ENCODE measurements at places on chromosomes 11 and 22.

DNA sequence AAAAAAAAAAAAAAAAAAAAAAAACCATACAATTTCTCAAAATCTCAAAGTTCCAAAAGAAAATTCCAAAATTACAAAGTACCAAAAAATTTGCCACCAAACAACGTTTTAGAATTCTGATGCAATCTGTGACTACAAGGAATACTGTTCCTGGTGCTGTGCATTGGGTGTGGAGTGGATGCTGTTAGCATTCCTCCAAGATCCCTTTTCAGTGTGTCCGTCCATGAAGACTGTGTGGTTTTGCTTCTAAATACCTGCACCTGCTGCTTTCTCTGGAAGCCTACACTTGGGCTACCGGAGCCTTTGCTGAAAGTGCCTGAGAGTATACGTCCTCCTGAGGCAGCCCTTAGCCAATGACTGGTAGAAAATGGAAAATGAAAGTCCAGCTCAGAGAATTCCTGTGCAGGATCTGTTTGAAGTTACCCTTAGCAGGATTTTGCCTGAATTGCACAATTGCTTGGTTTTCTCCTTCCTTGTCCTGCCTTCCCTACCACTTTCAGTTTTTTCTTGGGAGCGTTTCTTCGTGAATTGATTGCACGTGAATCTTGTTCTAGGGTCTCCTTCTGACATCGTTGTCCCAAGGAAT is 140.8 kb downstream of the TRPC6 start:
- H3K27ac ChIP-seq = no peak overlapping the region
- no peak for DNase-seq
- no peaks in the 10 kb centered on the region for H3K27me3 ChIP-seq
- no peaks in the 10 kb centered on the region for H3K36me3 ChIP-seq

DNA sequence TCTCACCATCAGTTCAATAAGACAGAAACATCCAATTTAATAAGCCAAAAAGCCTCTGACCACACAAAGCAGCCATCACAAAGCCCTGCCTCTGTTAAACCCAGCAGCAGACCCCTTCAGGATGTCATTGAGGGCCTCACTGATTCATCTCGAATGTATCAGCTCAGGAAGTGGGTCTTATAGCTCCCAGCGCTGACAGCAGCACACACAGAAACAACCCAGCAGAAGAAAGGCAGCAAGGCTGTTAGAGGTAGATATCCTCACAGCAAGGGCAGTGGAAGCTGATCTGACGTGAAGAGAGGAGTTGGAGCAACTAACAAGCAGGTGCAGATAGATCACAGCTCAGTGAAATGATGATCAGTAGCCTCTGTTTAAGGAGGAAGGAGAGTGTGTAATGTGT is 86.2 kb upstream of the NCAM1 start:
- no peak overlapping the region for H3K4me3 ChIP-seq
- H3K27ac ChIP-seq = no peak overlapping the region
- no peaks in the 10 kb centered on the region for H3K36me3 ChIP-seq
- no peaks in the 10 kb centered on the region for H3K4me1 ChIP-seq

DNA sequence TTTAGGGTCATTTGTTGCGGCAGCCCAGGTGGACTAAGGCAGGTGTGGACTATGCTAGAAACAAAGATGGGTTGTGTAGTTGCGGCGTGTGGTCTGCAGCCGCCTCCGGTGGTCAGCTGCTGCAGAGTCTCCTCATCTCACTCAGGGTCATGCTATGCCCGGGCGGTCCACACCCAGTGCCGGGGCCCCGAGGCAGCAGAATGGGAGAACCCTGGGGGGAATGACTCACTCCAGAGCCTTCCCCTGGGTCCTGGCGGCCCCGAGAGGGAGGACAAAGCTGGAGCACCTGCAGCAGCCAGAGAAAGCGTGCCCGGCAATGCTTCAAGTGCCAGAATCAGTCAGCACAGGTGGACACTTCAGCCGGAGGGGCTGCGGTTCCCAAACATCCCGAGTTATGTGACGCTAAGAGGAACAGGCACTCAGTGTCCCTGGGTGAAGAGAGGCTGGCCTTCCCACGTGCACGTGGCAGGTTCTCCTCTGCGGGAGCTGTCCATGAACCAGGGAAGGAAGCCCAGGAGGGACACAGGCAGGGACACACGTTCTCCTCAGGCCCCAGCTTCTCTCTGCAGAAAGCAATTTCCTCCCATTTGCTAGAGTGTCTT is 289.6 kb upstream of the B3GAT1 start:
- peaks cover 44% of the 10 kb centered on the region for H3K27me3 ChIP-seq
- no peaks in the 10 kb centered on the region for H3K4me1 ChIP-seq
- DNase-seq = no peak
- no peaks in the 10 kb centered on the region for H3K36me3 ChIP-seq
- H3K27ac ChIP-seq = no peak overlapping the region
- no peak overlapping the region for H3K4me3 ChIP-seq

GRCh38 chr22:27628341-27628740 is 173.2 kb downstream of the MN1 start:
- DNase-seq = no peak
- no peak overlapping the region for H3K27ac ChIP-seq
- H3K27me3 ChIP-seq = peaks cover 2% of the 10 kb centered on the region
- peaks cover 4% of the 10 kb centered on the region for H3K36me3 ChIP-seq
- no peak overlapping the region for H3K4me3 ChIP-seq

GRCh38 chr11:70650075-70650909 is 252.0 kb downstream of the CTTN start:
- no peak overlapping the region for H3K4me3 ChIP-seq
- peak; percentile 92 for DNase-seq
- H3K36me3 ChIP-seq = no peaks in the 10 kb centered on the region
- H3K27me3 ChIP-seq = peaks cover 8% of the 10 kb centered on the region
- H3K4me1 ChIP-seq = no peaks in the 10 kb centered on the region
- no peak overlapping the region for H3K27ac ChIP-seq

- no peak for DNase-seq
- peaks cover 41% of the 10 kb centered on the region for H3K36me3 ChIP-seq
- H3K4me1 ChIP-seq = peaks cover 12% of the 10 kb centered on the region
- no peak overlapping the region for H3K4me3 ChIP-seq
- no peak overlapping the region for H3K27ac ChIP-seq
These were observed 29.8 kb downstream of the SNU13 start for GRCh38 chr22:41658869-41659268.

DNA sequence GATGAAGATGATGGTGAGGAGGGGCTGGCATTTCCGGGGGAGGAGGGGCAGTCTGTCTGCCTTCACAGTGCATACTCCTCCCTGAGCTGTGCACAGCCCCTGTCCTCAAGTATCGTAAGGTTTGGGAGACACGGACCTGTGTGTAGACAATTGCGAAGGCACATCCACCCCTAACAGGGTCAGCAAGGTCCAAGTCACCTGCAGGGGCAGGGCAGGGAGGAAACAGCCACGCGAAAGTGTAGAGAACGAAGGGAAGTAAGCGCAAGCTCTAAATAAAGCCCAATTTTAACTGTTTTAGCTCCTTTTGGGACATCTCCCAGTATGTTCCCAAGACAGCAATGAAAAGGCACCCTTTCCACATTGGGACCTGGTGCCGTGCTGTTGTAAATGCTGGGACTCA is 448.2 kb downstream of the TBC1D22A start:
- peaks cover 6% of the 10 kb centered on the region for H3K36me3 ChIP-seq
- no peak overlapping the region for H3K27ac ChIP-seq
- H3K27me3 ChIP-seq = no peaks in the 10 kb centered on the region
- no peak for DNase-seq

GRCh38 chr11:69922015-69922595 is 102.9 kb upstream of the FGF3 start:
- H3K27ac ChIP-seq = no peak overlapping the region
- no peak for DNase-seq
- H3K27me3 ChIP-seq = peaks cover 45% of the 10 kb centered on the region
- H3K4me1 ChIP-seq = peaks cover 22% of the 10 kb centered on the region
- H3K36me3 ChIP-seq = no peaks in the 10 kb centered on the region

DNA sequence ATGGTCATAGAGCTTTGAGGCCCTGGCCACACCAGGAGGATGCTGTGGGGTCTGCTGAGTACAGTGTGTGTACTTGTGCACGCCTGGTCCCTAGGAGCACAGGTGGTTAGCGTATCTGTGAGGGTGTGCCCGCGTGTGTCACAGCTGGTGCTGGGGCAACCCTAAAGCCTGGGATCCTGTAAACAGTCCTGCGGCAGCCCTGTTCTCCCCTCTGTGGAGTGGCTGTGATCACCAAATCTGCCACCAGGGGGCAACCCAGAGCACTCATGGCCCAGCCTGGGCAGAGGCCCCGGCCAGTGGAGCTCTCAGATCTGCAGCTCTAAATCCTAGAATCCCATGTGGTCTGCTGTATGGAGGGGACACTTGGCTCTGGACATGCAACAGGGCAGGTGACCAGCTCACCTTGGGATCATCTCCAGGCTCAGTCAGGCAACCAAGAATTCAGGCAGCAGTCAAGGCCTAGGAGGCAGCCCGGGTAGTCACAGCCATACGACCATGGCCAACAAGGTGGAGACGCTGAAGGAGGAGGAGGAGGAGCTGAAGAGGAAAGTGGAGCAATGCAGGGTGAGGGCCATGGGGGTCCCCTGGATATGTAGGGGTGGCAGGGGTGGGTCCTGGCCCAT is 3.9 kb downstream of the SH3BP1 start:
- H3K4me1 ChIP-seq = peaks cover 17% of the 10 kb centered on the region
- no peaks in the 10 kb centered on the region for H3K27me3 ChIP-seq
- peaks cover 10% of the 10 kb centered on the region for H3K36me3 ChIP-seq
- peak; percentile 95 for DNase-seq

GRCh38 chr11:33945481-33946268 is 53.8 kb upstream of the LMO2 start:
- H3K4me3 ChIP-seq = no peak overlapping the region
- DNase-seq = no peak
- H3K4me1 ChIP-seq = peaks cover 14% of the 10 kb centered on the region
- no peaks in the 10 kb centered on the region for H3K36me3 ChIP-seq
- H3K27ac ChIP-seq = no peak overlapping the region
- H3K27me3 ChIP-seq = no peaks in the 10 kb centered on the region

DNA sequence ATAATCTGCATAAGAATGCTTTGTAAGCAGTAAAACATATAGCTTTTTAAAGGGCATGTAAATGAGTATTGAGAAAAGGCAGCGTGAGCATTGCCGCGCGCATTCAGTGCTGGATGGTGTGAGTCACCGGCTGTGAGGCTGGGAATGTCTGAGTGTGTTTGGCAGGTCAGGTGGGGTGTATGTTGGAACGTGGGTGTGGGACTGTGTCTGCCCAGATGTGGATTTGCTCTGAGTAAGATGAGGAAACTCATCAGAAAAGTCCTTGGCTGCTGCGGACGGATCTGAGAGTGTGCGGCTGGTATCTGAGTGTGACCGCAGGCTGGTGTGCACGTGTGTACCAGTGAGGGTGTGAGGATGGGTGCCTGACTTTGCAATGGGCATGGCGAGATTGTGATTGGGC is 66.2 kb upstream of the NECTIN1 start:
- H3K4me3 ChIP-seq = no peak overlapping the region
- peaks cover 8% of the 10 kb centered on the region for H3K27me3 ChIP-seq
- no peaks in the 10 kb centered on the region for H3K36me3 ChIP-seq
- no peak for DNase-seq

DNA sequence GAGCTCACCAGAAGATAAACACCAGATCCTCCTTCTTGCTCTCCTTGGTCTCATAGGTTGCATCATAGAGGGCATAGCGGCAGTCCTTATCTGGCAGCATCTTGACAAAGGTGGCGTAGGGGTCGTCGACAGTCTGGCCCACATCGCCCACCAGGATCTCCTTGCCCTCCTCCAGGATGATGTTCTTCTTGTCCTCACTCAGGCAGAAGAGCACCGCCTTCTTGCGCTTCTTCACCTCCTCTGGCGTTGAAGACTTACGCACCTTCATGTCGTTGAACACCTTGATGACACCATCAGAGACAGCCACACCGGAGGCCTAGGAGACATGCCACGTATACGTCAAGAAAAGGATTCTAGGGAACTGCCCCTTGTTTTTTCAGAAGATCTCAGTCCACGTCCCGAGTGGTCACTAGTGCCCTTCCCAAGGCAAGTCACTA is 2.0 kb downstream of the CFL1 start:
- peak overlapping the region; percentile 79 for H3K4me3 ChIP-seq
- peaks cover 38% of the 10 kb centered on the region for H3K36me3 ChIP-seq
- no peak for DNase-seq
- H3K27me3 ChIP-seq = no peaks in the 10 kb centered on the region
- peak overlapping the region; percentile 81 for H3K27ac ChIP-seq

GRCh38 chr11:61826930-61827570 is 1.1 kb upstream of the FADS2 start:
- H3K4me3 ChIP-seq = peak overlapping the region; percentile 89
- H3K27me3 ChIP-seq = no peaks in the 10 kb centered on the region
- peaks cover 2% of the 10 kb centered on the region for H3K36me3 ChIP-seq
- H3K4me1 ChIP-seq = peaks cover 39% of the 10 kb centered on the region
- peak overlapping the region; percentile 98 for H3K27ac ChIP-seq

GRCh38 chr11:126739499-126740145 is 260.9 kb downstream of the KIRREL3 start:
- no peak overlapping the region for H3K4me3 ChIP-seq
- H3K27ac ChIP-seq = no peak overlapping the region
- H3K27me3 ChIP-seq = peaks cover 66% of the 10 kb centered on the region
- no peaks in the 10 kb centered on the region for H3K36me3 ChIP-seq
- no peak for DNase-seq

GRCh38 chr11:79570104-79570503 is 129.3 kb upstream of the TENM4 start:
- H3K27ac ChIP-seq = no peak overlapping the region
- peaks cover 14% of the 10 kb centered on the region for H3K27me3 ChIP-seq
- H3K4me3 ChIP-seq = no peak overlapping the region
- H3K4me1 ChIP-seq = peaks cover 4% of the 10 kb centered on the region
- no peak for DNase-seq
- H3K36me3 ChIP-seq = no peaks in the 10 kb centered on the region

DNA sequence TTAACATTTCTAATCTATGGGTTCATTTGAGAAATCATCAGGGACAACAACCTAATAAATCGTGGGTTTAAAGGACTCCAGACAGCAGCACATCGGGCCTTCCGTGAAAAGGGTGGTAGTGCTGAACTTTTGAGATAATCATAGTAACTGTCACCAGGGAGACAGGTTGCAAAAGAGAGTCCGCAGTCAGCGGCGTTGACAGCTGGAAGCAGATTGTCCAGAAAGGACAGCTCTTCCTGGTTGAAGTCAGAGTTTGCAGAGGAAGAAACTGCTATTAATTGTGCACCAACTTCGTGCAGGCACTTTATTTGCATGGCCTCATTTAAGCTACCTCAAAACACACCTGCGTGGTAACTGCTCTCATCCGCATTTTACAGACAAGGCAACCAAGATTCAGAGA is 20.5 kb upstream of the ISX start:
- no peaks in the 10 kb centered on the region for H3K4me1 ChIP-seq
- H3K27ac ChIP-seq = no peak overlapping the region
- no peaks in the 10 kb centered on the region for H3K36me3 ChIP-seq
- H3K4me3 ChIP-seq = no peak overlapping the region

DNA sequence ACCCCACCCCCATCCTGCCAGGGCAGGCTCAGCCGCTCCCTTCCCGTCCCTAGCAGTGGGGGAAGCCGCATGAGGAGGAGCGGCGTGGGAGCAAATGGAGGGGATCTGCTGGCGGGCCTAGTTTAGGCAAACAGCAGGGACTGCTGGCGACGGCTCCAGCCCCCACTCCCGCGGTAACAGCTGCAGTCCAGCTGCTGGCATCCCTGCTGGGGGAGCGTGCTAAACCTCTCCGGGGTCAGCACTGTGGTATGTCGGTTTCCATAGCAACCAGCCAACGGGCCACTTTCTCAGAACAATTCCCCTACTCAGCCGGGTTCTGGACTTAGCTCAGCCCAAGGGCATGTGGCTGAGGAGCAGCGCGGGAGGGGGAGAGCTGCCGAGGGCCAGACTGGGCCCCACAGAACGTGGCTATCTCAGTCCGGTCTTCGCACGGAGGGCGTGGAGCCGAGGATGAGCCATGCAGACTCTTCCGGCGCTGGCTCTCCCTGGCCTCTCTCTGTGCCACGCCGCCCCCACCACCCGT is 98.8 kb downstream of the PKNOX2 start:
- peak; percentile 73 for DNase-seq
- no peaks in the 10 kb centered on the region for H3K36me3 ChIP-seq
- peak overlapping the region; percentile 33 for H3K4me3 ChIP-seq
- H3K4me1 ChIP-seq = peaks cover 41% of the 10 kb centered on the region
- peak overlapping the region; percentile 86 for H3K27ac ChIP-seq
